D341Med (cell line): ENCODE measurements at places on chromosomes 2 and 18.

DNA sequence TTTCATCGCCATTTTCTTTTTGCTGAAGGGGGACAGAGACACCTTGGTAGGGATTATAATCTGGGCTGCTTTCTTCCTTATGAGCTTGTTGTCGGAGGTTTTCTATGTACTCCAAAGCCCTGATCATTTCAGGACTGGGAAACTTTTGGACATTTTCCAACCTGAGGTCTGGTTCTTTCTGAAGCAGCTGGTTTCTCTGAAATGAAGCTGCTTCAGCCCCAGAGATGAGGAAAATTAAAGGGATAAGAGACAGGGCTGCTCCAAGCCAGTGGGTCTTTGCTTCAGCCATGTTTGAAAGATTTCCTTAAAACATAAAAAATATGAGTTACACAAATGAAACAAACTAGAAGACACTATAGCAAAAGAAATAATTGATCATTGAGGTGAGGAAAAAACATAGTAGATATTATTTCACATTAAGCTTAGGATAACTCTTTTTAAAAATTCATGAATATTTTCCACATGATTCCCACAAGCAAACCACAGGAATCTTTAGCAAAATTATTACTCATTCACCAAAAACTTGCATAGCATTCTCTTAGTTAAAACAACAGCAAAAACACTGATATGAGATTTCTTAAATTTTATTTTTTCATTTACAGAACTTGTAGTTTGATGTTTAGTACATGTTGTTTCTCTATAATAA lies 3.0 kb downstream of the SCG2 start:
- DNase-seq = no peak

GRCh38 chr2:149467436-149467835 lies 120.1 kb downstream of the MMADHC start:
- no peak for DNase-seq

DNA sequence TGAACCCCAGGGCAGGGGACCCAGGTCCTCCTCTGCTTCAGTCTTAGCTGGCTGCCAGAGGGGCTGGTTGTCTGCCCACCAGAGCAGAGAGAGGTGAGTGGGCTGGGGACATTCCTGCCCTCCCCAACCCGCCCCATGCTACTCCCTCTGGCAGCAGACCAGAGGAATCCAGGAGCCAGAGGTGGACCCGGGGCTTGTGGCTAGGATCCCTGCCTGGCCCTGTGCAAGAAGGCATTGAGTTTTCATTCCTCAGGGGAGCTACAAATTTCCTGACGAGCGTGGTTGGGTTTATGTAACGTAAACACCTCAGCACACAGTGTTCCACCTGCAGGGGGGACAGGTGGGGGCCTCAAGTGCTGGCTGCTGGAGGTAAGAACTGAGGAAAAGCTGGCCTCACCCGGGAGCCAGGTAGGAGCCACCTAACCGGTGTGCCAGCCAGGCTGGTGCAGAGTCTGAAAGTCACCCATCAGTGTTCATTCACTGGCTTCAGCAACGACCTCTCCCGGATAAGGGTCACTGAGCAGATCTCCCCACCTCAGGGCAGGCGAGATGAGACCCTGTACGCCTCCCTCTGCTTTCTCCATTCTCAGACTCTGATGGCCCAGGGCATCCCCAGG lies 246.8 kb downstream of the DYSF start:
- DNase-seq = no peak

GRCh38 chr18:77032181-77032701 lies 100.3 kb downstream of the MBP start:
- DNase-seq = no peak

- DNase-seq = no peak
These were observed 97.5 kb upstream of the FSHR start for GRCh38 chr2:49251766-49252165.
